Activated CD8-positive, alpha-beta memory T cell treated with anti-CD3 and anti-CD28 coated beads for 48 hours (primary cell): ENCODE measurements at places on chromosomes 11 and 22.

GRCh38 chr11:120384476-120384875 is 48.3 kb downstream of the ARHGEF12 start:
- no peak for DNase-seq

DNA sequence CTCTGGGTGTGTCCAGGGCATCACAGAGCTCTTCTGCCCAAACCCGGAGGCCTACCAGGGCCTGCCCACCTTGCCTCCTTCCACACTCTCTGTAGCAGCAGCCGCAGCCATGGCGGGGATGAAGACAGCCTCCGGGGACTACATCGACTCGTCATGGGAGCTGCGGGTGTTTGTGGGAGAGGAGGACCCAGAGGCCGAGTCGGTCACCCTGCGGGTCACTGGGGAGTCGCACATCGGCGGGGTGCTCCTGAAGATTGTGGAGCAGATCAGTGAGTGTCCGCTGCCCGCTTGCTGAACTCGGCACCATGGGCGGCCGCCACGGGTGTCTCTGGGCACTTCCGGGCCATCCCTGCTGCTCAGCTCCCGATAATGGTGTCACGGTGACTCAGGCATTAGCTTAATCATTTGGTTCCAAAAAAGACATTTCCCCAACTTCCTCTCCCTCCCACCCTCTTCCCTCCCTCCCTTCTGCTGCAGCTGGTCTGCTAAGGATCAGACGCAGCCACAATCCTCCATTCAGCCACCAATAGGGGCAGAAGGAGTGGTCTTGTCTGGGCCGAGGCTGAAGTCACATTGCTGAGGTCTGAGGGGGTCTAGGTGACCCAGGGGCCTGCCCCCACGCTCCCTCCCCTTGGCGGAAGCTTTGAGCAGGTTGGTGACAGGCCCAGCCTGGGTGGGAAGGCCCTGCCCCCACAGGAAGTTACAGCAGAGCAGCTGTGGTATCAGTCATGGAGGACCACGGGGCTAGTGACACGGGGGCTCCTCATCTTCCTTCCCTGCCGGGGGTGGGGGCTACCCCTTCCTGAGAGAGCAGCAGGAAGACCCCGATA is 950 bp downstream of the FERMT3 start:
- DNase-seq: peak; percentile 79

DNA sequence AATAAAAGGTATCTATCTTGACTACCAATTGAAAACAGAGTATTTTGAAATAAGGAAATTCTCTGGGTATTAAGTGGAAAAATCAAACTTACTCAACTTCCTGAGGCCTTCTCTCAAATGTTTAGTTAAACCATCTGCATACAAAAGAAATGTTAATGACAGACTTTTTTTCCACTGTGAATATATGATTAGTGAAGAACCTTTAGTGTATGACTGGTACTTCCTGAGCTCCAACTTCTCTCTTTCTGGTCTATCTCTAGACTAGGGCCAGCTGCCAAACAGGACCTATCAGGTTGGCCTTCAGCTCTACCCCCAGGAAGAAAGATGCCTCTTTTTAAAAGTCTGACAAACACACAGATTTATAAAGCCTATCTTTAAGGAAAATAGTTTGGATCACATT is 68.8 kb upstream of the SCUBE2 start:
- no peak for DNase-seq

DNA sequence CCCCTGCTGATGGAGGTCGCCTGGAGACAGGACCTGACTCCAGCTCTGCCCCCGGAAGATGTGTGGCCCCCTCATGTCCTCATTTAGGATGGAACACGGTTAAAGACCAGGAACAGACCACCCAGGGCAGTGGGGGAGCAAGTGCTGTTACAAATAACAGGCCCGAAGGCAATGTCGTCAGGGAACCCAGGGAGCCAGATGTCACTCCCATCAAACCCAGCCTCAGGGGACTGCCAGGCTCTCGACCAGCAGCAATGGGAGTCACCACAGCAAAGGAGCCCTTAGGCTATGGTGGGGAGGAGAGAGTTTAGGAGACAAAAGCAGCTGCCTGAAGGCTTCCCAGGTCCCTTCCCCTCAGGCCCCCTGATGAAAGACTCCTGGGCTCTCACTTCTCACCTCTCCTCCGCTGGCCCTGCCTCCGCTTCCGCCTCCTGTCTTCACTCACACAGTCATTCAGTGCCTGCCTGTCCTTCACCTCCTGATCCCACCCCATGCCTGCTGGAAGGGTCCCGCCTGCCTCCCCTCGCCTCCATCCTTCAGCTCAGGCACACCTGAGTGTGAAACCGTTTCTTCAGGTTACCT is 4.4 kb downstream of the RPS19BP1 start:
- no peak for DNase-seq

GRCh38 chr22:46041642-46042041 is 64.7 kb upstream of the WNT7B start:
- no peak for DNase-seq

DNA sequence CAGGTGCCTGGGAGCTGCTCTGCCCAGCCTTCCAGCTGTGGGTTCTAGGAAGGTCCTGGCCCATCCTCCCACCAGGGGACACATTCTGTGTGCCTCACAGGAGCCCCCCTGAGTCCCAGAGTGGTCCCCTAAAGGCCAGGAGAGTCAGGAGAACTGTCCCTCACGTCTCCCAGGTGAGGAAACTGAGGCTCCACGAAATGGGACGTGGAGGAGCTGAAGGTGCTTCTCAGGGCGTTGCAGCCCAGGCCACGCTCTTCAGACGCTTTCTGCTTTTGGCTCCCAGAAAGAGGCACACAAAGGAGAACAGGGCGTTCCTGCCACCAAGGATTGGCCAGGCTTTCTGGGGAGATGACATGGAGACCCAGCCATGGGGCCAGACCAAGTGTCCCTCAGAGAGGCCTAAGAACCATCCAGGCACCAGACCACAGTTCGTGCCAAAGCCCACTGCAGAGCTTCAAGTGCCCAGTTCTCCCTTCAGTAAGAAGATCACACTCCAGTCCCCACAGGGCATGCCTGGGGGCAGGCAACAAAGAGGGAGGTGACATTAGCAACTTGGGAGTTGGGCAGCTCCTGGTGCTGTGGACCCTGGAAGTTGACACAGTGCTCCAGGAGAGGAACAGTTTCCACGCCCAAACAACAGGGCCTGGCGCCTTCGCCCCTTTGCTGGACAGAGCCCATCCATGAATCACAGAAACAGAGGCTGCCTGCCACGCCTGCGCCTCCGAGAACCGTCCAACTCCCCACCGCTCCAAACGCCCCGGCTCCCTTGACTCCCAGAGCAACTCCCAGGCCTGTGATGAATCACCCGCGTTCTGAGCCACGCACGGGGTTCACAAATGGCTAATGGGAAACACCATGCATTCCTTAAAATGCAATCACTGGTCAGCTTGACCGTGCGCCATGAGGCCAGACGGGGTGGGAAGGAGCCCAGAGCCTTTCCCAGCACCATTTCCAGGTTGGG is 589.2 kb downstream of the BRD1 start:
- DNase-seq: no peak

- no peak for DNase-seq
These were observed 74.5 kb upstream of the LMO1 start for GRCh38 chr11:8338138-8338537.

DNA sequence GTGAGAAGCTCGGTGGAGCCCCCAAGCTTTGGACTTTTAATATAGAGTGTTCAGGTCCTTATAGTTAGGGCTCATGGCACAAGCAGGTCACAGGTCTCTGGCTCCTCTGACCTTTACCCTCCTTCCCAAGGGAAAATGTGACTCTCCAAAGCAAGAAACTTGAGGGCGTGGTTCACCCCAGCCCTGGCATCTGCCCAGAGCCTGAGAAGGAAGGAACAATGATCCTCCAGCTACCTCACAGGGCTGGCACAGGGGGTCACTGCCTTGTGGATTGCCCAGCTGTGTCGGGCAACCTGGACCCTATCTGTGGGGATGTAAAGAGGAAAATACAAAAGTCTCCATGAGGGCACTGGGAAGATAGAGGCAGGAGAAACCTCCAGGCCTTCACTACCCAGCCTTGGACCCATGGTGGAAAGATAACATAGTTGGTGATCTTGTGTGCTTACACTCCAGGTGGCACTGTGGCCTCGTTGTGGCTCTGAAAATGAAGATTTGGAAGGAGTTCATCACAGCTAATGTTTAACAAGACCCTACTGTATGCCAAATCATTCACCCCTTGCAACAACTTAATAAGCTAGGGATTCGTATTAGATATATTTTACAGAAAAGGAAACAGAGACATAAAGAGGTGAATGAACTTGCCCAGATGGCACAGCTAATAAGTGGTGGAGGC is 3.8 kb upstream of the ZNF195 start:
- no peak for DNase-seq

DNA sequence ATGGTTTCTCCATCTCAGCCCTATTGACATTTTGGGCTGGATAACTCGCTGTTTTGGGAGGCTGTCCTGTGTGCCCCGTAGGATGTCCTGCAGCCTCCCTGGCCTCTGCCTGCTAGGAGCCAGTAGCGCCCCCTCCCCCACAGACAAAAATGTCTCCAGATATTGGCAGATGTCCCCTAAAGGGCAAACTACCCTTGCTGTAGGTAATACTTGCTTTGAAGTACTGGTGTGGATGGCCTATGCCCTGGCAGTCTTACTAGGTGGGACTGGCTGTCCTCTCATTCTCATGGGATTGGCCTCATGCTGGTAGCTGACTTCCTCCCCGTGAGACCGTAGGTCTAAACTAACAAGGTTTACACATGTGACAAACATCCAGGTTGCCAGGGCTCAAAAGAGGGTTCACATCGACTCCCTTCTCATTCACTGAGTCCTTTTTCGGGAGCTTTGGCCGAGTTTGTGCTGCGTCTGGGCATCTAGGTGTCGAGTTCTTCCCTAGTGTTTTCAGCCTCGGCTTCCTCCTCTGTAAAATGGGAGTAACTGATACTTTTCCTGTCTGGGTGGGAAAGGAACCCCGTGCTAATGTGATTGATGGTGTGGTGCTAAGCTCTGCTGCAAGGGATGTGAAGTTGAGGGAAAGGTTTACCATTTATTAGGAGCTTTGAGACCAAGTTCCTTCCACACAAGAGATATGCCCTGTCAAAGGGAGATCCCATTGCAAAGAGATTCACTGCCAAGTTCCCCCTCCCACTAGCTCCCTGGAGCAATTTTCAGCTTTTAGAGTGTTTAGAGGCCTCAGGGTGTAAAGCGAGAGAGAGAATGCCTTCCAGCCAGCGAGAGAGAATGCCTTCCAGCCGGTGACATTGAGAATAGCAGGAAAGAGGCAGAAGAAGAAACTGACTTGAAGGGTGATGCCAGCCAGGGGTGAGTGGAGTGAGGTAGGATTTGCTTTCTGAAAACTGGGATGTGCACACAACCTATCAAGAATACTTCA is 17.0 kb downstream of the PTPRJ start:
- DNase-seq: no peak

DNA sequence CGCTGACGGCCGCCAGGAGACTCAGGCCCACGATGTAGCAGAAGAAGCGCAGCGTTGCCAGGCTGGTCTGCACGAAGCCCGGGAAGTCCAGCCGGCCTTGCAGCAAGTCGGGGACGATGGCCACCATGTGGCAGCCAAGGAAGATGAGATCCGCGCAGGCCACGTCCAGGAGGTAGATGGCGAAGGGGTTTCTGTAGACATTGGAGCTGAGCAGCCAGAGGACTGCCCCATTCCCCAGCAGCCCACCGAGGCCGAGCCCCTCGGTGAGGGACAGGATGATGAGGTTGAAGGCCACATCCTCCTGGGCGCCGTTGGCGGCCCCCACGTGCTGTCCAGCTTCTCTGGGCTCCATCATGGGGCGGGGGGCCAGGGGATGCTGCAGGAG is 3.8 kb downstream of the MRGPRE start:
- no peak for DNase-seq

- no peak for DNase-seq
These were observed 18.2 kb downstream of the LIMK2 start for GRCh38 chr22:31230155-31230870.

DNA sequence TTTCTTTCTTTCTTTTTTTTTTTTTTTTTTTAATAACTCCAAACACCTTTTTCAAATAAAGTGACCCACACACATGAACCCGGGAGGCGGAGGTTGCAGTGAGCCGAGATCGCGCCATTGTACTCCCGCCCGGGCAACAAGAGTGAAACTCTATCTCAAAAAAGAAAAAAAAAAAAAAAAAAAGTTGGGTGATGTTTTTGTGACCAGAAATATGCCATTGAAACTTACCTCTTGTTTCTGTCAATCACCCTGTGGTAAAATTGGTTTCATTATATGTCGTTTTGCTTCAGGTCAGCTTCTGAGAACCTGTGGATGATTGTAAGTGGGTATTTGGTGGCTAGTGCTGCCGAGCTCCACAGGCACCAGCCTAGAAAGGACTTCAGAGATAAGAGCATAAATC is 238.8 kb downstream of the TBC1D22A start:
- DNase-seq: no peak

- no peak for DNase-seq
These were observed 992.8 kb downstream of the DLG2 start for GRCh38 chr11:84634309-84634708.

GRCh38 chr11:43830928-43831440 is 49.6 kb upstream of the ALKBH3 start:
- DNase-seq: peak; percentile 11

DNA sequence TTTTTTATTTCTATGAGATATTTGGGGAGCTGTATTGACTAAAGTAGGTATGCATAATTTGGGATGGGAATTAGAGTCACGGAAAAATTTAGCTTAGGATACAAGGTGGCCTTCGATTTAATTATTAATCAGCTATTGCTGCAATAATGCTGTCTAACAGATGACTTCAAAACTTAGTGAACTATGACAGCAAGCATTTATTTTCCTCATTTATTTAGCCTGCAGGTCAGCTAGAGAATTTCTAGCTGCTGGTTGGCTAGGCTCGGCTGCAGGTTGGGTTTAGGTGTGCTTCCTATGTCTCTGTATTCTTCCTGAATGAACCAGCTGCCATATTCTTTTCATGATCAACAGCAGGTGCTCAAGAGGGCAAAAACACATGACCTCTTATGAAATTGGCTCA is 181.8 kb upstream of the RAG2 start:
- no peak for DNase-seq

DNA sequence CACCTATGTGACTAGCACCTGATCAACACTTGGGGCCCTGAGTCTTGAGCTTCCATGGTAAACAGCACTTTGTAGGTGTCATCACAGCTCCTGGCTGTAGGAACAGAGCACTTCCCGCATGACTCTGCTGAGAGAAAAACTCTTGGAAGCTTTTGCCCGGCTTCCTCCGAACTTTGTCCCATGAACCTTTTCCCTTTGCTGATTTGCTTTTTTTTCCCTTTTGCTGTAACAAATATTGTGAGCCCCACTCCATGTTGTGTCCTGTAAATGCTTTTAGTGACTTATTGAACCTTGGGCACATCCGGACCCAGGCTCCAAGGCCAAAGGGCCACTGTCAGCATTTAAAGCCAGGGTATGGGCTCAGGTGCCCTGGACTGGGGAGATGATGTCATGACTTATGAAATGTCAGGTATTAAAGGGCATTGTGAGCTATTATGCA is 391.1 kb downstream of the TENM4 start:
- DNase-seq: no peak

DNA sequence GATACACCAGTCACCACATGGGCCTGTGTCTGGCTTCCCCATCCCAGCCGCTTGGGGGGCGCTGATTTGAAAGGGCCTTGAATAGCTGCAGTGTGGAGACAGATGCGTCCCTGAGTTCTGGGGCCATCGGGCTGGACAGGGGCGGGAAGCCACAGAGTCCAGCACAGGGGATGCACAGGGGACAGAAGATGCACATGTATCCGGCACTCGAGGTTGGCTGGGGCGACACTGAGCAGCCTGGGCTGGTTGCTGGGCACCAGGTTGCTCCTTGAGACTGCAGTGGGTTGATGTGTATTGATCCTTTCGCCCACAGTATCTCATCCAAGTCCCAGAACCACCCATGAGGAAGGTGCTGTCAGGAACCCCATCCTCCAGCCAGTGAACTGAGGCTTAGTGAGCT is 99.3 kb upstream of the SYT13 start:
- no peak for DNase-seq
